Brain (organoid and tissue), 16 donors: ENCODE measurements at places on chromosomes 3 and 15.

DNA sequence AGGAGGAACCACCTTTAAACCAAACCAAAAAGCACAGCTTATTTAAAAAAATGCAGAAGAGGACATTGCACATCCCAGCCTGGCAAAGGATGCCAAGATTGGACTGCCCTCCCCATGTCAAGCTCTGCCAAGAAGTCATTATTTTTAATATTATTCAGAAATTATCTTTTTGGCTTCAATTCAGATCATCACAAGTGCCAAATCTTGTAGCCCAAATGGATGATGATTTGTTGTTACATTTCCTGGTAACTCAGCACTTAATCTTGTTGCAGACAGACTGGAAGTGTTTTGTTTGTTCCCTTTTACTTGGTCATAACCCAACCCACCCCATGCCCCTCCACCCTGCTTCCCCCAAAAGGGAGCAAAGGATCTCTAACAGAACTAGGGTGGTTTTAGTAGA lies 28.1 kb upstream of the LXN start:
- peak; percentile 83 for DNase-seq

DNA sequence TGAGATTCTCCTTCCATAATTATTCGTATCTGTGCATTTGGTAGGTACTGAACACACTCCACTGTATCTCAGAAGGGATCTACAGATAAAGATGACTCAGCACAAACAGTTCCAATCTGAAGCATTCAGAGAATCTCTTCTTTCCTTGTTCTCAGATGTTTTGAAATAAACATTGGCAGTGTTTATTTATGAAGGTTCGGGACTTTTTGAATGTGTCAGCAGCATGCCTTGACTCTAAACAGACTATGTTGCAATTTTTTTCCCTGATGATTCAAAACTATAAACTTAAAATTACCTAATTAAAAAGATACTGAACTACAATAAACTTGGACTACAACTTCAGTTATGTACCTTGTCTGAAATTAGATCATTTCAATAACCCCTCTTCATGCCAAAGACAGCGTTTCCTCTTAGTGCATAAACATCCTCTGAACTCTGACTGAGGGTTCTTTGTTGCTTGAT lies 612.9 kb upstream of the TBL1XR1 start:
- DNase-seq, result no peak

GRCh38 chr3:73255609-73256029 lies 194.2 kb downstream of the EBLN2 start:
- DNase-seq, result no peak

DNA sequence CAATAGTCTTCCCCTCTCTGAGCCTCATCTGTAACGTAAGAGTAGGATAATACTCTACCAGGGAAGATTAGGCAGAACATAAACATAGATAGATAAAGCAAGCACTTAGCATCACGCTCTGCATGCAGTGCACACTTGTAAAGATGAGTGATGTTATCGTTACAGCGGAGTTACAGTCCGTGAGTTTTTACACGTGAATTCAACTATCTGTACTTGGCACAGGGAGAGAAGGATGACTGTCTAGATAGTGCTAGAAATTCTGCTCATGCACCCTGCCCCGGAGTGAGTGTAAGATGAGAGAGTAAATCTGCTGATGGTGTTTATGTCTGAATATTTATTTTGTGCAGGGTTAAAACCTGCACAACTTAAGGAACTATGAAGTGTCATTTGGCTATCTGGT lies 35.8 kb downstream of the HAPLN3 start:
- DNase-seq, result no peak

- no peak for DNase-seq
Measured at GRCh38 chr3:151203051-151203420, at the start of gene GPR171. TSS of gene GPR171 (minus strand) at chr3:151203216. CDS start at chr3:151199386, 3,830 bp downstream.

DNA sequence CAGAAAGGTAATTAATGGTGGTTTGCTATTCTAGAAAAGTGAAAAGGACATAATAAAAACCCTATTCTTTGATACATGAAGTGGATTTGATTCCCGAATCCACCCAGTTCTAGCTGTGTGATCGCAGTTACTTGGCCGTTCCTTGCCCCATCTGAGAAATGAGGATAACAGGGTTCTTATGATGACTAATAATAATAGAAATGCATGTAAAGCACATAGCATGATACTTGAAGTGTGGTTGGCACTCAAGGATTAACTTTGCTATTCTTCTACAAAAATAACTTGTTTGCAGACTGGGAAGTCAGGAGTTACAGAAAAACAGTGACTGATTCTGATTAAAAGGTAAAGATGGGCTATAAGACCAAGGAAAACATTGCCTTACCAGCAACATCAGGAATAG lies 26.8 kb downstream of the PARL start:
- DNase-seq, result no peak

GRCh38 chr15:43440721-43441281 lies 52.2 kb downstream of the TP53BP1 start:
- peak; percentile 72 for DNase-seq

GRCh38 chr15:64695561-64695992 lies 79.8 kb downstream of the RBPMS2 start:
- peak; percentile 58 for DNase-seq

- DNase-seq, result no peak
Measured at GRCh38 chr15:85318048-85318731, 62.2 kb upstream of the AKAP13 start.

- DNase-seq, result peak; percentile 84
Measured at GRCh38 chr3:24756101-24756888, 261.6 kb upstream of the THRB start.

- DNase-seq, result no peak
Measured at GRCh38 chr3:42057561-42058211, 33.5 kb upstream of the TRAK1 start.

GRCh38 chr3:37053337-37053736 lies 60.0 kb downstream of the MLH1 start:
- no peak for DNase-seq

DNA sequence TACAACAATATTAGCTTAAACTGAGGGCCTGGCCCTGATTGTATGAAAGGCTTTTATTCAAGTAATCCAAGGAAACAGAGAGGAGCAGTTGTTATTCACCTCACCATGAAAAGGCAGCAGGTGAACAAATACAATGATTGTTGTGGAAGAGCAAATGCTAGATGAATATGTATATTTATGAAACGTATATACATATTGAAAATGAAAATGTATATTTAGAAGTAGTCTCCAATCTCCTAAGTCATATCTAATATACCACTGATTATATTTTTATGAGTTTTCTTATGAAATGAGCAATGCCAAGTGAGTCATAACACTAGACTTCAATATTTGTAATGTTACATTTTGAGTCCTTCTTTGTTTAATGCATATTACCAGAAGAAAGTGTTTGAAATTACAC lies 116.2 kb upstream of the KCNMB2 start:
- no peak for DNase-seq
